Astrocyte (in vitro differentiated cells and primary cell): ENCODE measurements at places on chromosomes 7 and 10. TPM values are rescaled to one million over a fixed set of nuclear protein-coding genes. Genes with fewer than 3 reads are reported as not detected.

The LGI1 gene
- 0.41 and 2.0 TPM in 2 replicates for total RNA-seq

The ZSWIM8 gene
- total RNA-seq: 70.2 and 70.7 TPM in 2 replicates

The RELN gene
- 0.70 and 0.98 TPM in 2 replicates for total RNA-seq

The ELAPOR2 gene
- 23.9 and 25.2 TPM in 2 replicates for total RNA-seq

The KIF11 gene
- 2.8 and 4.7 TPM in 2 replicates for total RNA-seq

The DNAJC12 gene
- 1.7 and 2.1 TPM in 2 replicates for total RNA-seq

The PCLO gene
- total RNA-seq: 3.0 and 3.1 TPM in 2 replicates

The VPS37D gene
- total RNA-seq: 2.9 and 3.6 TPM in 2 replicates

The ETV1 gene
- 12.5 and 12.6 TPM in 2 replicates for total RNA-seq

The LRRC18 gene
- not detected in 2 replicates for total RNA-seq

The HECW1 gene
- 2.3 and 3.3 TPM in 2 replicates for total RNA-seq

DNA sequence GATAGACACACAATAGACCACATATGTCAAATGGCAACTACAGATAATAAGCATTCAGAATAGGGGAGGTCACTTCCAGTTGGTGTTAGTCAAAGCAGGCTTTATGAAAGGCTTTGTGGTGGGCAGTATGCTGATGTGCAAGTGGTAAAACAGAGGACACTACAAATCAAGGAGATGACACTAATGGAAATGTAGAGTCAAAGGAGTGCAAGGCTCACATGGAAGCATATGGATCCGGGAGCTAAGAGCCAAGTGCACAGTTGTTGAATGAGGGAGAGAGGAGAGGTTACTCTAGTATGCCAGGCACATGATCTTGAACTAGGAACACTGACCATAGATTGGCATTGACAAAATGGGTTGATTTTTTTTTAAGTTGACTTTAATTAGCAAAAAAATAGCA is 62.7 kb downstream of the GRM3 start:
- no peak for DNase-seq

DNA sequence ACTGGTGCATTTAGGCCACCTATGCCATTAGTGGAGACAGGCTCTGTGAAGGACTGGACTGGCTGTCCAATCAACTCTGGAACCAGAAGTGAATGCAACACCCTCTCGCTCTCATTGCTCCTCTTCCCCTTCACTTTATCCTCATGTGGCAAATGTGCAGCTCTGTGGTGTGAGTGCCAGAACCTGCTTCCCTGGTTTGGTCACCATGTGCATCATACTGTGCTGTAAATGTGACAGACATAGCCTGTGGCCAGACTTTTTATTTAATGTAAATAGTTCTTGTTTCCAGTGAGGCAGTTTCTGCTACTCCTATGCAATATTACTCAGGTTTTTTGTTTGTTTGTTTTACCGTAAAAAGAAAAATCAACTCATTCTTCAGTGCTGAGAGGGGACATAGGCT is 73.0 kb upstream of the PPP1R9A start:
- DNase-seq: no peak

GRCh38 chr7:116610210-116610609 is 61.8 kb upstream of the MET start:
- DNase-seq: peak; percentile 90

DNA sequence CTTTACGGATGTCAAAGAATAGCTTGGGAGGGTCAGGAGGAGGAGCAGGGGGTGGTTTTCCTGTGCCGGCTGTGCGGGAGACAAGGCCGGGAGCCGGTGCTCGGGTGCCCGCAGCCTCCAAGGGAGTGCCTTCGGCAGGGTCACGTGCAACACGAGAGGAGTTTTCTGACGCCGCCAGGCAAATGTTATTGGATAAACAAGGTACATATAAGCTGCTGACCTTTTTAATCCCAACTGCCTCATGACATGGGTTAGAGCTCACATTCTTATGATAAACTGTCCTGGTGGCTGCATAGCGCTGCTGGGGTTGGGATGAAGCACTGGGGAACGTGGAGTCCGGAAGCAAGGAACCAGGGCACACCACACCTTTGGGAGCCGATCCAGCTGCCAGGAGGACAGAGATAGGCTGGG is 124.8 kb upstream of the PDLIM1 start:
- no peak for DNase-seq

DNA sequence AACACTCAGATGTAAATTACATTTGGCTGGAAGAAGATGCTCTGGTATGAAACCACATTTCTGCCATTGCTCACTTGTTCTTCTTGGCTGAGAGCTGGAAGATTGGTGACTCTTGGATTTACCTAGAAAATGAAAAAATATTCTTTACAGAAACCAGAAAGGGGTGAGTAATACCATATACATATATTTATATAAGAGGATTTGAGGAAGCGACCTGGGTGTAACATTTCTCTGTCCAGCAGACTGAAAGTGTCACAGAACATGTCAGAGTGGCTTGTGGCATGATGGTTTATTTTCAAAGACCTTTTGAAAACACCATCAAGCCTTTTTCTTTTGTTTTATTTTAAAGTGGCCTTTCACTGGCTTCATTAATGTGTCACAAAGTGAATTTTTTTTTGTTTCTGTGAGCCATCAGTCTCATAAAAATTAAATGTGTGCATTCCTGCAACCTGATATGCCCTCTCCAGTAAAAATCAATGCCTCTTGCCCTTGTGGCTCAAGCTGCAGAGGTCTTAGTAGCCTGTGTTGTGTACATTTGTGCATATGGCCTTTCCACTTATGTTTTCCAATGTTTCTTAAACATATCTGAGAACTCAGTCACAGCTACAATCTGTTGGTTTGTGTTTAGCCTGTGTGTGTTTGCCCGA is 23.5 kb downstream of the CREB5 start:
- peak; percentile 2 for DNase-seq

GRCh38 chr10:50855461-50855860 is 30.0 kb downstream of the A1CF start:
- no peak for DNase-seq

- DNase-seq: no peak
Observed at GRCh38 chr10:101236376-101237080, 7.3 kb upstream of the LBX1 start.

DNA sequence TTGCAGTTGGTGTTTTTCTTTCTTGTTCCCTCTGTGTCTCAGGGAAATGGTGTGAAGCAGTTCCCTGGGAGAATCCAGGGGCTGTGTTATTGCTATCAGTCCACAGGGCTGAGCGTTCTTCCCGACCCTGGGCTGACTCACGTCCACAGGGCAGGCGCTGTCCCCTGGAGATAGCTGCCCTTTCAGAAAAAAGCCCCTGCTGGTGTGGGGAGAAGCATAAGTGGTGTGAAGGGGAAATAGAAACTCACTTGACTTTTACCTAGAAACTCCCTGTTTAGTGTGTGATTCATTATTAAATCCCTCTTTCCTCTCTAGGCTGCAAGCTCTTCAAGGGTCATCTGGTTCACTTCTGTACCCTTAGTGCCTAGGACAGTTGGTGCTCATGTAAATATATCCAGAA is 63.3 kb upstream of the SMNDC1 start:
- no peak for DNase-seq

DNA sequence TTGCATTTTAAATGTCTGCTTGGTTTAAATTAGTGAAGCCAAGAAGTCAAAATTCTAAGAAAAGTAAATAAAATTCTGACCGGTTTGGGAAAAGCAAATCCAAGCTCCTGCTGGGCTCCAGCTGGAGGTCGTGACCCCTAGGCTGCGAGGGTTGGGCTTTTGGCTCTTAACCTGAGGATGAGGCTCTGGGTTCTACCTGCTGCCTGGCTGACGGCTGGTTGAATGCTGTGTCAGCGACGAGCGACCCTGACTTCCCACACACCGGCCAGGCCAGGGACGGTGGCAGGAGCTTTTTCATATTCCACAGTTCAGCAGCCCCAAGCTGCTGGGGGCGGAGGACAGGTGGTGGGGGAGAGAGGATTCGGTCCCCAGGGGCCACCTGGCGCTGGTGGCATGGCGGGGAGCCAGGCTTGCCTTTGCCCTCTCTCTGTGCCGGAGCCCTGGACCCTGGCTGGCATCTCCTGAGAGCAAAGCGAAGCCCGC is 843 bp upstream of the PLPP4 start:
- no peak for DNase-seq

DNA sequence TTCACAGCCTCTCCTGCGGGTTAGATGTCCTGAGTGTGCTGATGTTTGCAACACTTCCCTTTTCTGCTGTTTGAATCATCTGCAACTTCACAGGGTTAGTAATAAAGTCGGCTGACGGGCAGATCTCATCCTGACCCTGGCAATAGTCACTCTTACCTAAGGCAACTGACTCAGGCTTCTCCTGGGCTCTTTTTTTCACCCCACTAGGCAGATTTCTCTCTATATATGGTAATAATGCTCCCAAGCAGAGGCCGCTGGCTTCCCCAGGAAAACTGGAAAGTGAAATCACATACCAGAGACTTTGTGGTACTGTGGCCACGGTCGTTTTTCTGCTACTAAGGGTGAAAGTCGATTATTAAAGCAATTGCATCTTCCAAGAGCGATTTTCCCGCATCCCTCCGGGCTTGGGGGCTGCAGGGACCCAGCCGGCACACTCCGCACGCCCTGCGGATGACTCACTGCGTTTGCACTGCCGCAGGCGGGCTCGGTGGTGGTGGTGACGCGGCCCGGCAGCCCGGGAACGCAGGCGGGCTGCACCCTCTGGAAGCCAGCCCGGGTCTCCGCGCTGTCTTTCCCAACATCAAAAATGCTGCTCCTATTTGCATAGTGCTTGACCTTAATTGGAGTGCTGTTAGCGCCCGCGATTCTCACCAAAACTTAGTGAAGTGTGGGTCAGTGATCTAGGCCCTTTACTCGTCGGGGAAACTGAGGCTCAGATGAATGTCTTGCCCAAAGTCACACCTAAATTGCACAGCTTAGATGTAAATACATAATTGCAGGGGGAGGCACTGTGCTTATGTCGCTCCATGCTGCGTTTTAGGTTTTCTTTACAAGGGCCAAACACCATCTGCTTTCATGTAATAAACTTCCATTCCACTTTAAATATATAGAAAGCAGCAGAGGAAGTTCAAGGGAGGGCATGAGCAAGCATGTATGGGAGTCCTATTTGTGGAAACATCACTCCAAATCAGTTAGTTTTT is 47.6 kb upstream of the ITGB1 start:
- DNase-seq: peak; percentile 96

DNA sequence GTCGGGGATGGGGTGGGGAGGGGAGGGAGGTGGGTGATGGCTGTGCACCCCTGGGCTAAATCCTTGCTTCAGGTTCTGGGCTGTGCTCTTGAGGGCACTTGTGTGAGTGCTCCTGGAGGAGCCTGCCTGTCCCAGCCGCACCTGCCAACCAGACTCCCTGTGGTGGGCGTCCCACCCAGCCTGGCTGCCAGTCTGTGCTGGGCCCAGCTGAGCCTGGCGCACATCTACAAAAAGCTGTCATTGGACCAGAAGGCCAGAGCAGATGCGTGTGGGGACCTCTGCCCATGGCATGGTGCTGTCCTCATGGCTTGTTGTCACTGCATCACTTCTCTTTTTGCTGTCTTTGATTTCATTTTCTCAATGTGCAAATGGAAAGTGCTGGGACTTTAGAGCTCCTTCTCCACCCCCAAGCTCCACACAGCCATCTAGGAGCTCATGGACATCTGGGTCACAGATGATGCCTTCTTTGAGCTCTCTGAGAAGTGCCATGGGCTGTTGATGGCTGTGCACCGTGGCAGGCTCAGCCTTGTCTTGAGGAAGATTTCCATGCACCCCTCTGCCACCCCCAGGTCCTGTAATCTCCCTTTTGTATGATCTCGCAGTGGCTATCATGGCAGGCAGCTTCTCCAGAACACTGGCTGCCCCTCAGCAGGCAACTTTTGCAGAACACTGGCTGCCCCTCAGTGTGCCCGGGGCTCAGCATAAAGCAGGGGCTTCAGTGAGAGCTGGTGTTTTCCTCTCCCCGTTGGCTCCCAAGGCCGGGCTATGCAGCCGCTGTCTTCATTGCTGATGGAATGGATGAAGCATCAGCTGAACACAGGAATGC is 83.9 kb downstream of the ADCY1 start:
- no peak for DNase-seq

DNA sequence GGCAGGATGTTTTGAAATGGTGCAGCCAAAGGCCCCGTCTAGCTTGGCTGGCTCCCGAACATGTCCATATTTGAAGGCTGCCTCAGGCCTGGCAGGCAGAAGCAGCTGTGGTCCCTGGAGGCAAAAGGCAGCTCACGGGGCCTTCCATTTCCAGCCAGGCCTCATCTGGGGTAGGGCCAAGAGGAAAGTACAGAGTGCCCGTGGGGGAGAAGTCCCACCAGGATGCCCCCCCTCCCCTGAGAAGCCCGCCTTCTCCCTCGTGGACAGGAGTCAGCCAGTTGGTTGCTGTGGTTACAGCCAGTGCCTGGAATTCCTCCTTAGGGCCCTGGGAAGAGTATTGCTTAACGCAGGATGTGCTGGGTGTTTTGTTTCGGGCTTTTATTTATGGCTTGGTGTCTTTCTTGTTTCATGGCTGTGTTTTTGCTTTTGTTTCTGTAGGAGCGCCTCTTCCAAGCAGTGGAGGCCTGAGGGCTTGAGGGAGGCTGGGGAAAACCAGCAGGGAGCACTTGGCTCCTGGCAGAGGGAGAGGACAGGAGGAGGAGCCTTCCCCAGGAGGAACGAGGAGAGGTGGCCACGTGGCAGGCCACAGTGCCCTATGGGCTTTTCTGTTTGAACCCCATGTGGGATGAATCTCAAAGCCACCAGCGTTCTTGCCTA is 45.4 kb downstream of the CHST3 start:
- peak; percentile 90 for DNase-seq

DNA sequence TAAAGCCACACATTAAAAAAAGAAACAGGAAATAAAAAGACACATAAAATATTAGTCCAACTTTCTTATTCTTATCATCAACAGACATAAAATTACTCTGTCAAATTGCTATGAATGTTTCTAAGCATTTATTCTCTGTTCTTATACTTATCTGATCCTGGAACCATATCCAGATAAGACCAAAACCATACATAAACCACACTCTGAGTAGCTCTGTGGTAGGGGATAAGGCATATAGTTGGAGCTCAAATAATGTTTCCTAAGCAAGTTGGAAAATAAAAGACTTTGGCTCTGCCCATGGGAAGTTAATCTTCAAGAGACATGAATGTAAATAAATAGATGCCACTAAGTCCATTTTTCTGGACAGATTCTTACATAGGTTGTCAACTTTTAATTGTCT is 103.1 kb upstream of the PLXDC2 start:
- peak; percentile 41 for DNase-seq

- DNase-seq: no peak
Observed at GRCh38 chr7:156198277-156198676, 386.0 kb upstream of the SHH start.

DNA sequence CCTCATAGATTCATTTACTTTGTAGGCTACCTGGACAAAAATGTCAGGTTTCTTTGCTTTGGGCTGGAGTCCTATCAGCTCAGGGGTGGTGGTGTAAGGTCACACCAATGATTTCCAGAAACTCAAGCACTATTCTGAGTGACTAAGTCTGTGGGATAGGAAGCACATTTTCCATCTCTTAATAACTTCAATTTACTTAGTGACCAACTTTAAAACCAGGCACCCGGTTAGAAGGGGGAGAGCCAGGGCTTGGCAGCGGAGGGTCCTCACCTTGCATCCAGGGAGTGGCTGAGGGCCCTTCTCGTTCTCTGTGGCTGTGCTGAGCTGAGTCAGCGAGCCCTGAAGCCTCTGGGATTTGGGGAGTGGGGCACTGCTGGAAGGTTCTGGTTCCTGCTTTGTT is 6.7 kb downstream of the CHST3 start:
- DNase-seq: no peak
